ENCODE measurements at places on chromosomes 6 and 20.

DNA sequence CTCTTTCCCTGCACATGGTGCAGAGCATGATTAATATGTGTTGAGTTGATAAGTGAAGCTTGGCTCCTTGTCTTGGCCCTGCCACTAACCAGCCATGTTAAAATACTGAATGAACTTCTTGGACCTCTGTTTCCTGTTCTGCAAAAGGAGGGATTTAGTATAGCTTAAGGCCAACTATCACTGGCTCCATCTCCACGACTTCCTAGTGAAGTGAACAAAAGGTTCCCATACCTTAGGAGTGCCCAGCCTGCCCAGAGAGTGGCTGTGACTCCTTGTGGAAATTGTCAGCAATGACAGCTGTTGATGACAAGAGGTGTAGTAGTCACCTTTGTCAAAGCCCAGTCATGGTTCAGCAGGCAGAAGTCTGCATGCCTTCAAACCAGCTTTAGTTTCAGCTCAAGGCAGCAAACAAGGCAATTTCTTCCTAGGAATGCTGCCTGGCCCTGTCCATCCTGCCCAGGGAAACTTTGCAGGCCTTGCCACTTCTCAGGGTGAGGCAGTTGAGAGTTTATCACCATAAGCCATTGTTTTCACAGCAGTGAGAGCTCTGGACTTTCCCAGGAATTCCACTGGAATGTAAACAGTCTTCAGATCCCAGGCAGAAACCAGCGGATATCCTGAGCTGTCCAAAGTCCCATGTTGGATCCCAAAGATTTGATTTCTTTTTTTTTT is 169.7 kb upstream of the TNFAIP3 start:
- DNase-seq = no peak

DNA sequence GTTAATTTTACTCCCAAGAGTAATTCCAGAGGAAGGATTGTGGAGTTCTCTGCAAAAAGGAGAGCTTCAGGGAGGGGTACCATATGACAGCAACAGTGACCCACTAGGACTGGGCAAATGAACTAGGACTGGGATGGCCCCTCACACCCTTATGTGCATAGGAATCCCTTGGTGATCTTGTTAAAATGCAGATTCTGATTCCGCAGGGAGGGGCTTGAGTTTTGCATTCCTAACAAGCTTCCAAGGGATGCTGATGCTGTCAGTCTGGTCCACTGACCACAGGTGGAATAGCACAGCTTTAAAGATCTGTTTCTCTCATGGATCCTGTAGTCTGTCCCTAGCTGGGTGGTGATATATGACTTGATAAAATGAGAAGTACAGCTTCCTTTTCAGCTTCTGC is 6.3 kb upstream of the FOXA2 start:
- no peak for DNase-seq

GRCh38 chr6:111792241-111792640 is 81.0 kb downstream of the FYN start:
- no peak for DNase-seq

DNA sequence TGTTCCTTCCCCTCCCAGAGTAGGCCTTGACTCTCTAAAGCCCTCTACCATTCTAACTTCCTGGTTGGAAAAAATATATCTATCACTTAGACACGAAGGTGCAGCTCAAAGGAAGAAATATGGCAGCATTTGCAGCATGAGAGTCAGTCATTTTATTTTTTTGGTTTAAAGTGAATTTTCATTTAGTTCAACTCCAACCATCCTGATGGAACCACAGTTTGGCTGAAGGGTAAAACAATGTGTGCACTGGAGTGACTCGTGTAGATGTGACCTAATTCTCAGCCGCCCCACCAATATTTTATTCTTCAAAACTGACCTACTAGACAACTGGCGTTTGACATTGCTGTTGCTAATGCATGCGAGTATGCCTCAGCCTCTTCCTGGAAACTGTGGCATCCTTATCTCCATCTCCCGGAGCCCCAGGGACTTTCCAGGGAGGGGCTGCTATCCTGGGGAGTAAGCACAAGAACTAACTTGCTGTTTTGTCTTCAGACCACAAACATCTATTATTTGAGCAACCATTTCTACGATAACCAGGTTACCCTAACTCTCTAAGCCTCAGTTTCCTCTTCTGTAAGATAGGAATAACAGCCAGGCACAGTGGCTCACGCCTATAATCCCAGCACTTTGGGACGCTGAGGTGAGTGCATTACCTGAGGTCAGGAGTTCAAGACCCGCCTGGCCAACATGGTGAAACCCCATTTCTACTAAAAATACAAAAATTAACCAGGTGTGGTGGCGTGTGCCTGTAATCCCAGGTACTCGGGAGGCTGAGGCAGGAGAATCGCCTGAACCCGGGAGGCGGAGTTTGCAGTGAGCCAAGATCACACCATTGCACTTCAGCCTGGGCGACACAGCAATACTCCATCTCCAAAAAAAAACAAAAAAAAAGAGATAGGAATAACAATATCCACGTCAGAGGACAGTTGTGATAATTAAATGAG is 148.7 kb upstream of the JARID2 start:
- no peak for DNase-seq

DNA sequence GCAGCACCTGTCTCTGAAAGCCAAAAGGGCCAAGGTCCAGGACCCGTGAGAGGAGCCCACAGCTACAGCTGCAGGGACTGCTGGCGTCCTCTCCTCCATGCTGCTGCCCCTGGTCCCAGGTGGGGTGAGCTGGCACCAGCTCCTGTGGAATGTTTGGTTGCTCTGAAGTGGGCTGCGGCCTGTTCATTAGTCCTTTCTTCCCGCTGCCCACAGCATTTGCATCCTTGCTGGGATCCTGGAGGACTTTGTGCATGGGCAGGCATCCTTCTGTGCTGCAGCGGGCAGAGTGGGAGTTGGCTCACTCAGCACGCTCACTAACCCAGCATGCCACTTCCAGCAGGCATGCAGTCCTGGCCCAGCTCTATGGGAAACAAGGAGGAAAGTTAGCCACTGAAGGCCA is 76.4 kb downstream of the DHX35 start:
- DNase-seq = no peak

DNA sequence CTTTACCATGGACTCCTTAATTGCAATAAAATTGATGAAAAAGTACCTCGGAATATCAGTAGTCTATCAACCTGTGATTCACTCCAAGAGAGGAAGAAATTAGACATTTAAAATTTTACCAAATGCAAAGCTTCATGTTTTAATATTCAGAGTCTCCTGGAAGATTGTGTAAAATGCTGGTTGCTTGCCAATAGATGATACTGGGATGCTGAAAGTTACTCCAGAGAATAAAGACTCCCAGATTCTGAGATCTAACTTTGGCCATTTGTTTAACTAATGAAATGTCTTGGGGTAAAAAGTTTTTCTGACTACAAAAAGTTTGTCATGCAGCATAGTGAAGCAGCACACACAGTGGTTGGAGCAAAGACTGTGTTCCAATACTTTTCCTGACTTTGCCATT is 176.7 kb upstream of the RSPO3 start:
- no peak for DNase-seq

- DNase-seq = no peak
Measured at GRCh38 chr6:39770446-39770845, 21.7 kb upstream of the DAAM2 start.

DNA sequence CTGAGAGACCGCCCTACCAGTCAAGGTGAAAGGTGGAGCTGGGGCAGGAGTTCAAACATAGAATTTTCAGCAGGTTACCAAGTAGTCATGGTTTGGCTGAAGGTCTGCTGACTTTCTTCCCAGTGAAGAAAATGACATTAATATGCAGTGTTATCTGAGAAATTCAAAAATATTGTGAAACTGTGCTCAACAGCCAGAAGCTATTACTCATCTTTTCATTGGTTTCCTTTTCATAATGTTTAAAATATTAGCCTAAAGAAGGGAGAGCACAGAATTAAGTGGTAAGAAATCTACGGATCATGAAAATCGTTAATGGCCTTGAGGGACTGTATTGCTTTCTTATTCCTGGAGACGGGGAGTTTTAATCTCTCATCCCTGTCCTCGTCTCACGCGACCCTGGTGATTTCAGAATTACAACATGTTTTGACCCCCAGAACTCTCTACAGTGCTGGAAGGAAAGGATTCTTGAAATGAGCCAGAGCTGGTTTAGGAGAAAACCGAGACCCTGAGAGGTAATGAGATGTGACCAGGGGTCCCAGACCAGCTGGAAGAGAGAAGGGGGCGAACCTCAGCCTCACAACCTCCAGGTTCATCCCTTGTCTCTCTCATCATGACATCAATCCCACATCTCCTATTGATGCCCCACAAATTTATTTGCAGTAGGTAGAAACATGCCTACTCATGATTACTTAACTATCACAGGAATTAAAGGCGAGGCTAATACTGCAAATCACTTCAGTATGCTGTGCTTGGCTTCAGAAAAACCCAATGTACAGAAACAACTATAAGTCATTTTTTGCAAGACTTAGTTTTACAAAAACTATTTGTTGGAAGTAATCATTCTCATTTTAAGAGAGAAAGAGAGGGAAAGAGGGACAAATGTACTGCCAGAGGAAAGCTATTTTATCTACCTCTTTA is 209.5 kb downstream of the FNDC1 start:
- DNase-seq = no peak

GRCh38 chr6:3940703-3941102 is 91.5 kb downstream of the FAM50B start:
- no peak for DNase-seq

DNA sequence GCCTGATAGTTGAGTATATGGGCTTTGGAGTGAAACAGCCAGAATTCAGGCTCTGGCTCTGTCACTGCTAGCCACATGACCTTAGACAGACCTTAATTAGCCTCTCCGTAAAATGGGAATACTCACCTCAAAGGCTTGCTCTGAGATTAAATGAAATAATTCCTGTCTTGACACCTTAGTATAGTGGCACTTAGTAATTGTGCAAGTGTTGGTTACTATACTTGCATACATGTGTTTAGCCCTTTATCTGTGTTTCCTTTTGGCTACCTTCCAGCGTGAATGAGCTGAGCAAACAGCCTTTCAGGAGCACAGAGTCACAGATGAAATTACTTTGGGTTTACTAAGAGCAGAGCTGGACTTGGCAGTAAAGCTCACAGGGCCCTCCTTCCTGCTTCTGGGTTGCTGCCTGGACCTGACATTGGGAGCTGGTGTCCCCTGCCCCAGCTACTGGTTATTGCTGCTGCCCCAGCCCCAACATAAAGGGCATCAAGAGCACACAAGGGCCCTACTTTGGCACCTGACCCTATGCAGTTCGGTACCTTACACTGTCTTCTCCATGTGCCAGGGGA is 32.8 kb downstream of the CD164 start:
- DNase-seq = no peak

DNA sequence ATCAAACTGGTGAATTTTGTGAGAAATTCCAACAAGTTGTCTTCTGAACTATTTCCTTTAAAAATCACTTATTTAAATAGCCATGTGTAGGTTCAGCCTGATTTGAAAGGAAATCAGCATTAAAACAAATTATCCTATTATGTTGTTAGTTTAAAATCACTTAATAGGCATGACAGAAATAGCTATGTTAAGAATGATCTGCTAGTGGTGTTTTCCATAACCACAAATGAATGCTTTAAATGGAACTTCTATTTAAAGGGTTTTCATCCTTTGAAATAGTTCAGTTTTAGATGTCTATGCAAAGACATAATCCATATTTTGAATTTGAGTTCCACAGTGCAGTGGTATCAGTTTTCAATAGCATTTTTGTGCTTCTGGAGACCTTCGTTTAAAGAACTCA is 120.1 kb downstream of the PLEKHG1 start:
- no peak for DNase-seq

- no peak for DNase-seq
Measured at GRCh38 chr6:17964633-17965032, 22.8 kb downstream of the KIF13A start.

DNA sequence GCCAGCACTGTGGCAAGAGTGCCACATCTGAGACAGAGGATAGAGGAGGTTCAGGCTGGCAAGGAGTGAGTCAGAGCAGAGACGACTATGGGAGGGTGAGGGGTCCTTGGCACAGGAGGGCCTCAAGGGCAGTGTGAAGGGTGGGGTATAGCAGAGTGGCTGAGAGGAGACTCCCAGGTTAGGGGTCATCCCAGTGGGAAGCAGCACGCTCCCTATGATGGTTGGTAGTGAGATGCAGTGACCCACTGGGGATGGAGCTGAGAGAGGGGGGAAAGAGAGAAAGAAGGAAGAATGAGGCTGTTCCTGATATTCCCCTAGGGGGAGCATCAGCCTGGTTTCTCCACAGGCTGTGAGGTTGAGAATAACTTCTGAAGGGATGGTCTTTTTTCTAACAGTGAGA is 97.3 kb downstream of the INSM1 start:
- no peak for DNase-seq

DNA sequence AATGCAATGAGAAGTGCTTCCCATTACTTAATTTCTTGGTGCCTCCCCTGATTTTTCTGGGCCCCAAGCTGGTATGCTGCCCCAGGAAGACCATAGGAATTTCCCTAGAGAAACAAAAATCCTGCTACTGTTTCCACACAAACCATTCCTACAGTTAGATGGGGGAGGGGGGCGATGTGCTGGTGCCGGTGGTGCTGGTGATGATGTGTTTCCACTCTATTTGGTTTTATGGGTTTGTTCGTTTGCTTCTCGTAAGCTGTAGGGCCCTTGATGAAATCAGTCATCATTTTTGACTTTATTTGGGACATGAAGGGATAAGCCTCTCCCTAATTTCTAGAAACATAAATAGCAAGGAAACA is 105.1 kb downstream of the MKKS start:
- DNase-seq = no peak

DNA sequence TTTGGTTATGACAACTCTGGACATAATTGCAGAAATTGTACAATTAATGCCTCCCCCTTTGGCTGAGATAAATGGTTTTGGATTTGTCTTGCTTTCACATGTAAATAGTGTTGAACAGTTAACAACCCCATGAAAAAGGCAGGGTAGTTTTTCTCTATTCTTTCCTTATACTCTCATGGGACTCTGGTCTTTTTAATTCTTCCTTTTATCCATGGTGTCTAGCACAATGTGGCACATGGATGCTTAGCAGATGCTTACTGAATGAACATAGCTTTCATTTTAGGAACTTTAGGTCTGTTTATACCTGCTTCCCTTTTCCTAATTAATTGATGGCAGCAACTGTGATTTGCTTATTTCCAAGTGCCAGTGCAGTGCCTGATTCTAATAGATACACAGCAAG is 75.6 kb downstream of the NCOA3 start:
- DNase-seq = no peak

- DNase-seq = no peak
Measured at GRCh38 chr20:49166534-49167449, 21.3 kb downstream of the STAU1 start.

DNA sequence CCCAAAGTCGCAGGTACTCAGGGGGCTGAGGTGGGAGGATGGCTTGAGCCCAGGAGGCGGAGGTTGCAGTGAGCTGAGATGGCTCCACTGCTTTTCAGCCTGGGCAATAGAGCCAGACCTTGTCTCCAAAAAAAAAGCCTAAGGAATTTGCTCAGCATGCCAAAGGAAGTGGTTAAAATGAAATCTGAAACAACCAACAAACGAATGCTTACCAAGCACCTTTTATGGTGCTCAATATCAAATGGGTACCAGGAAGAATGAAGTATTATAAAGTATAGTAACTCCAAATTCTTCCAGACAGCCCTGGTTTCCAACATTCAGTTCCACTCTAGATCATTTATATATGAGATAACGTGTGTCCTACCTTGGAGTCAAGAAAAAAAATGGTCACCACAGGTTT is 14.0 kb downstream of the GMDS start:
- DNase-seq = no peak

- peak; percentile 40 for DNase-seq
Measured at GRCh38 chr6:107064579-107065065, 36.6 kb downstream of the MTRES1 start.
